Activated CD8-positive, alpha-beta memory T cell treated with anti-CD3 and anti-CD28 coated beads for 4 hours (primary cell): ENCODE measurements at places on chromosomes 16 and 17.
A peak's percentile ranks its signal among the peaks of the same experiment; 100 is the strongest.

GRCh38 chr16:57038166-57038565 is 48.8 kb downstream of the NLRC5 start:
- DNase-seq: no peak

GRCh38 chr16:15564604-15565339 is 78.2 kb downstream of the MARF1 start:
- DNase-seq: no peak

- DNase-seq: no peak
Measured at GRCh38 chr16:10300905-10301304, 85.0 kb upstream of the ATF7IP2 start.

DNA sequence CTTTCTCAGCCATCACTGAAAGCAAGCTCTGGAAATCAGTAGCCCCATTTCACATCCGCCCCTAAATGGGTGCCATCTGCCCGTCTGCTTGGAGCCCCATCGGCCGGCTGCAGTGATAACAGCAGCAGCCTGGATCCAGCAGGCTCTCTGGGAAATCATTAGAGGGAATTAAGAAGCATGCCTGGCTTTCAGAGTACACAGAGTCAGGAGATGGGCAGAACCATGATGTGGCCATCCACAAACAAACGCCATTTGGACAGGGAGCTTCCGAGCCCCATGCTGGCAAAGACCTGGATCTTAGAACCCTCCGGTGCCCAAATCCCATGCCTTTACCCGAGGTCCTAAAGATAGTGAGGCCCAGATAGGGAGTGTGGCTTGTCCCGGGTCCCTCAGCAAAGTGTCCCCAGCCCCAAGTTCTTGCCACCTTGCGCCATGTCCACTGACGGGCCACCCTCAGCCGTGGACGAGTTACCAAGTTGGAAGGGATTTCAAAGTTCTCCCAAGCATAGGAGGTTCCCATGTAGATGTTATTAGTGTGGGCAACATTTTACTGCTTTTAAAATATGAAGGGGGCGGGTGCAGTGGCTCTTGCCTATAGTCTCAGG is 1.0 kb upstream of the LITAF start:
- DNase-seq: no peak

DNA sequence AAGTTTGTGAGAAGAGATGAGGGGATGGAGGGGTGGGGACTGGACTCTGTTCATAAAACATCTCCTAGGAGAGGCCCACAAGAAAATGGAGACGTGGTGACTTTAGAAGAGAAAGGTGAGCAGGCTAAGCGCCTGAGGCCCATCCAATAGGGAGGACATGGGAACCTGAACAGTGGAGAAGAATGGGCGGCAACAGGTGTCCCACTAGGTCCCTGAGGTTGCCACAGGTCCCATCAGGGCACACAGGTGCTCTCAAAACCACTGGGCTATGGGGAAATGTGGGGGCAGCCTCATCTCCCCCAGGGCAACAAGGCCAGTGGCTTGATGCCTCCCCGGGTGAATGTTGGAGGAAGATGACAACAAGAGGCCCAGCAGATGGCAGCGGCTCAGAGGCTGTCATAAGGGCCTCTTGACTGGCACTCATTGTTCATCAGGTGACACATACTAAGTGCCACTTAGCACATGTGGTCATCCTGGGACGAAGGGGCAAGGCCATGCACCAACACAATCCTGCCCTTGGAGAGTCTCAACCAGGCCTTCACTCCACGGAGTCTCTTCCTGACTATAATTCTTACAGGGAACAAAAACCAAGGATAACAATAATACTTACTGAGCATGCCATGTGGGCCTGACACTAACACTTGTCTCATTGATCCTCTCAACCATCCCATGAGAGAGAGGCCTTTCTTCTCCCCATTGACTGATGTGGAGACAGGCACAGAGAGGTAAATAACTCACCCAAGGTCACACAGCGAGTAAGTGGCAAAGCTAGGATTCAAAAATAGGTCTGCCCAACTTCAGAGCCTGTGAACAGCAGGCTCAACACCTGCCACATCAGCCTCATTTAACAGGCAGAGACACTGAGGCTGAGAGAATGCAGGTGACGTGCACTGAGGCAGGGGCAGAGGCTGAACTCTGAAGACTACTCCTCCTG is 38.0 kb downstream of the CUEDC1 start:
- no peak for DNase-seq

DNA sequence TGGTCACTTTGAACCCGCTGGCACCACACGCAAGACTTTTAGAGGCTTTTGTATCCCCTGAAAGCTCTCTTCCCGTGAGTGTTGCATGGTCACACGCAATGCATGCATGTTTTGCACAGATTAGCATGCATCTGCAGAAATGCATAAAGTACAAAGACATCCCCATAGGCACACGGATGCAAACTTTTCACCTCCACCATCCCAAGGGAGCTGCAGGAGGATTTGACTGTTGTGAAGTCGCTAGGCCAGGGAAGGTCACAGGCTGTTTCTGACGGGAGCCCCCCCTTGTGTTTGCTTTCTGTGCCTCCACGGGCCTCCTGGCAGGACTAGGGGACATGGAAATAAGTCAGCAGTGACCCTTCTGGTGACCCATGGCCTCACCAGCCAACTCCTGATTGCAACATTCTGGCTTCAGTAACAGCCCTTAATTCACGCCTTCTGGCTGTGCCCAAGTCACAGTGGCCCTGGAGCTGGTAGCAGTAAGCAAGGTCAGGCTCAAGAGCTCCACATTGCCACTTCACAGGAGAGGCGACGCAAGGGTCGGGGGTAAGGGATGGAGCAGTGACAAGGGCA is 45.1 kb downstream of the SOX9 start:
- no peak for DNase-seq

GRCh38 chr17:42138749-42139492 is 15.9 kb downstream of the RAB5C start:
- no peak for DNase-seq

- DNase-seq: no peak
Measured at GRCh38 chr16:69111216-69111875, 5.9 kb downstream of the HAS3 start.

DNA sequence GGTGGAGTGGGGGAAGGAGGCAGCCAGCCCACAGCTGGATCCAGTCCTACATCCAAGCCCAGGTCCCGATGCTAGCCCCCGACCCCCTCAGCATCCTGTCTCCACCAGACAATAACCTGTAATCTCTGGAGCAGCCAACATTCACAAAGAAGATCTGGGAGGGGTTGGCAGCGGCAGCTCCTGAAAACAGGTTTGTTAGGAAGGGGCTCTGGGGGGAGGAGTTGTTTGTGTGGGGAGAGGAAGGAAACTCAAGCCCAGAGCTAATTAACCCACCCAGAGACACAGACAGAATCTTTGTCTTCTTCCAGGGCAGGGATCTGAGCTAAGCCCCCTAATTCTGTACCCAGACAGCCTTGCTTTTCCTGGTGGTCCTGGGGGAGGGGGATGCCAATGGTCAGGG is 4.6 kb upstream of the C17orf113 start:
- no peak for DNase-seq

GRCh38 chr16:50747207-50747956 is 5.5 kb downstream of the CYLD start:
- DNase-seq: no peak

DNA sequence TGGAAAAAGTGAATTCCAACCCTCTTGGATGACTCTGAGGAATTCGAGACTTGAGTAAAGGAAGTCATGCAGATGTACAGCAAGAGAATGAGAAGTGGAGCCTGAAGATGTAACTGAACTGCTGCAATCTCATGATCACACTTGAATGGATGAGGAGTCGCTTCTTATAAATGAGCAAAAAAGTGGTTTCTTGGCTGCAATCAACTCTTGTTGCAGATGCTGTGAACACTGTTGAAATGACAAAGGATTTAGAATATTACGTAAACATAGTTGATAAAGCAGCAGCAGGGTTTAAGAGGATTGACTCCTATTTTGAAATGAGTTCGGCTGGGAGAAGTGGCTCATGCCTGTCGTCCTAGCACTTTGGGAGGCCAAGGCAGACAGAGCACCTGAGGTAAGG is 25.5 kb downstream of the ASPA start:
- DNase-seq: no peak

DNA sequence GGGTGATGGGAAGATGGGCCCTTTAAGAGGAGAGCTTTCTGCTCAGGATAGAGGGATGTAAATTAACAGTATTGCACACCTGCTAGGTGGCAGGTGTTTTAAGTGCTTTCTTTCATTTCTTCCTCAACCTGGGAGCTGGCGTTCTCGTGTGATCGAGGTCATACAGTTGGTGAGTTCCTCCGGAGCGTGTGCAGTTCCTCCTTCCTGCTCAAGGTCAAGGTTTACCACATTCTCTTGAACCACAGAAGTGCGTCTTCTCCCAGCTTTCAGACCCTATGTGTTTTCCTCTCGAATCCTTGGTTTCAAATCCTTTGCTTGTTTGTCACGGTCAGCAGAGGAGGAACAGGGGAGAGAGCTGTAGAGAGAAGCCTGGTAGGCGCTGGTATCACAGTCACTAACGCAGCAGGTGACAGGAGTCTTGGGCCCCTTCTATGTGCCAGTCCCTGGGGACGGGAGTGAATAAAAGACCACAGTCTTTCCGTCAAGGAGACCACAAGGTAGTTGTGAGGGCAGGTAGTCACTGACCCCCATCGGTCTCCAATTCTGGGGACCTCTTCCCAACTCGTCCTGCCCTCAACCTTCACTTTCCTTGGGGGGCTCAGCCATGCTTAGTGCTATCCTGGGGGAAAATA is 791 bp downstream of the DNAI2 start:
- DNase-seq: no peak

- DNase-seq: no peak
Measured at GRCh38 chr17:80582165-80582564, 37.5 kb downstream of the RPTOR start.

DNA sequence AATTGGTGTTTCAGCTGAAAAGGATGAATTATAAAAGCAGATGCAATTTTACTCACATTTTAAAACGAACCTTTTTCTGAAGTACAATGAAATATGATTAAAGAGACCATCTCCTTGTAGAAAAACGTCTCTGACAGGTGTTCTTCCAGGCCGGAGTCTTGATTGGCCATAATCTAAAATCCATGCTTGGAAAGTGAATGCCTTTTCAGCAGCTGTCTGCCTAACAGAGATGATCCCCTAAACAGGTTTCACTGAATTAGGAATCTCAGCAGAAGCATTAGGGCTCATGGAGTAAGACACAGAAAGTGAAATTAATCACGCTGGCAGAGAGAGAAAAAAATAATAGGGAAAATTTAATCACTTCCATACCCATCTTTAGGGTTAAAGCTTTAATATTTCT is 39.3 kb upstream of the IRX5 start:
- no peak for DNase-seq

DNA sequence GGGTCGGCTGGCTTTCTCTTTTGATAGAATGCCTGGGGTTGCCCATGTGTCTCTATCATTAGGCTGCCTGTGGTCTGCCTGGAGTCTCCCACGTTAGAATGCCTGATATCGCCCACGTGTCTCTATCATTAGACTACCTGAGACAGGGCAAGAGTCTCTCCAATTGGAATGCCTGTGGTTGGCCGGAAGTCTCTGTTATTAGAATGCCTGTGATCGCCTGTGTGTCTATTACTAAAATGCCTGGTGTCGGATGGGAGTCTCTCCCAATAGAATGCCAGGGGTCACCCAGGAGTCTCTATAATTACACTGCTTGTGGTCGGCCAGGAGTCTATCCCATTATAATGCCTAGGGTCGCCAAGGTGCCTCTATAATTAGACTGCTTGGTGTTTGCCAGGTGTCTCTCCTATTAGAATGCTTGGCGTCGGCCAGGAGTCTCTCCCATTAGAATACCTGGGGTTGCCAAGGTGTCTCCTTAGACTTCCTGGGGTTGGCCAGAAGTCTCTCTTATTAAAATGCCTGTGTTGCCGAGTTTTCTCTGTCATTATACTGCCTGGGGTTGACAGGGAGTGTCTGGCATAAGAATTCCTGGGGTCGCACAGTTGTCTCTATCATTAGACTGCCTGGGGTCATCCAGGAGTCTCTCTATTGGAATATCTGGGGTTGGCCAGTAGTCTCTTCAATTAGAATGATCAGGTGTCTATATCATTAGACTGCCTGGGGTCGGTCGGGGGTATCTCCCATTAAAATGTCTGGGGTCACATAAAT is 2272.8 kb downstream of the TP53TG3F start:
- DNase-seq: no peak

DNA sequence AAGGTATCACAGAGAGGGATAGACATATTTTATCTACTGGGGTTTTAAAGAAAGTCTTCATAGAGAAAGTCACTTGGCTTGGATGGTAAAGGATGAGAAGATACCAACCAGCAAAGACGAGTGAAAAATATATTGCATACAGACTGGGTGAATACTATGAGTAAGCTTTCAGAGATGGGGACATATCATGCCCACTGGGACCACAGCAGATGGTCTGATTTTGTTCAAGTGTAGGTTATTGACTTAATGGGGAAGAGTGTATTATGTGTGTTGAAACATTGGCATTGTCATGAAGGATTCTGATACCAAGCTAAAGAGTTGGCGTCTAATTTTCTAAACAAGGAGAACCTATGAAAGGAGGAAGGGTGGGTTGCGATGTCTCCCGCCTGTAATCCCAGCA is 13.8 kb upstream of the MMD start:
- DNase-seq: no peak

- DNase-seq: peak; percentile 14
Measured at GRCh38 chr16:11016993-11017392, 72.6 kb downstream of the CLEC16A start.

- no peak for DNase-seq
Measured at GRCh38 chr17:1260770-1261161, 9.5 kb upstream of the BHLHA9 start.

DNA sequence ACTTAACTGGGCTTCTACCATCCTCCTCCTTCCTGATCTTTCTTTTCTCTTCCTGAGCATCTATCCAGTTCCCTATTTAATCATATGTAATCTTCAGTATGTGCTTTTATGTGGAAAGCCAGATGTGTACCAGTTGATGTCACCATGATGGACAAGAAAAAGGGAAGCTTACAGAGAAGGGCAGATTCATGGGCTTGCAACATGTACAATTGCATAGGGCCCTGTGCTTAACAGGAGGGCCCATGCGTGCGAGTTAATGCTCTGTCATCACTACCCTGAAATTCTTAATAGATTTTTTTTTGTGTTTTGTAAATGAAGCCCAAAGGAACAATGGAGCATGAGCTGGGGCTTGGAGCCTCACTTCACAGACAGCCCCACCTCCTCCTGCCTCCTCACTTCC is 124.3 kb downstream of the CDH13 start:
- no peak for DNase-seq

DNA sequence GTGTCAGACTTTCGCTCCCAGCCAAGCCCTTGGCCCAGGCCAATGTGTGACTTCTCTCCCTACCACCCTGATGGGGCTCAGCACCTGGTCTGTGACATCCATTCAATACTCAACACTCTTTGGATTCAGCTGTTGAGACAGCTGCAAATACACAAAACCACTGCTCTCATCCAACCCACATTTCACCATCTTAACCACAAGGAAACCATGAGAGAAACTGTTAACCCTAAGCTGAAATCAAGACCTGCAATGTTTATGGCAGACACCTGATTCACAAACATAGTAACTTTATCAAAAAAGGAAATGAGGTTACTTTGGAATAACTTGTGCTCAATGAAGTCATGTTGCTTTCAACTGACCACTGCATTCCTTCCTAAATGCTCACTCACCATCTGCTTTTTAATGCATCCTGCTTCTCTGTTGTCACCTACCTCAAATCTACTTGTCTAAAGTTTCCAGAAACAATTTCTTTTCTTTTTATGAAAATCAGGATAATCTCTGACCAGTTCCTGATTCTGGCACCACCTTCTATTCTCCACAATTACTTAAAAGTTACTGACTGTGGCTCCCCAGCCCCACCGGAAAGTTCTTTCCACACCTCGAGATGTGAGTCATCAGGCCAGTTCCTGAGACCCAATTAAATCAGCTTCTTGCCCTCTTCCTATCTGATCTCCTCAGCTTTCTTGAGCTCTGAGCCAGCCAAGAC is 88.2 kb downstream of the NOG start:
- DNase-seq: no peak

GRCh38 chr17:74272731-74273201 is 1.3 kb upstream of the DNAI2 start:
- no peak for DNase-seq
